ENCODE measurements at places on chromosomes 3 and 15.

GRCh38 chr3:142319094-142319493 is 93.7 kb upstream of the GK5 start:
- peak; percentile 4 for DNase-seq

DNA sequence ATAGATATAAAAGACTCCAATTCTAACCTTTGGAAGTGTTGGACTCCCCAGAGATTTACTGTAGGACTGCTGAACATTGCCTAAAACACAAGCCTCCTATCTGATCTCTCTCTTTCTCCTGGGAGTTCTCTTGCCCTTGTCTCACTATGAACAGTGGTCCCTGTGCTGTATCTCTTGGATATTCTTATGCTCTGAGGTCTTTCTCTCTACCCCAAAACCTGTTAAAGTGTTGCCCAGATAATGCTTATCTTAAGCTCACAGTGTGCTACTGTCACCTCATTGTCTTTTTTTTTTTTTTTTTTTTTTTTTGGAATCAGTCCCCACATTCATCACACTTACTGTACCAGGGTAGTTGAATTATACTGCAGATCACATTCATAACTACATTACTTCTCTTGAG is 131.0 kb upstream of the CBLB start:
- no peak for DNase-seq

DNA sequence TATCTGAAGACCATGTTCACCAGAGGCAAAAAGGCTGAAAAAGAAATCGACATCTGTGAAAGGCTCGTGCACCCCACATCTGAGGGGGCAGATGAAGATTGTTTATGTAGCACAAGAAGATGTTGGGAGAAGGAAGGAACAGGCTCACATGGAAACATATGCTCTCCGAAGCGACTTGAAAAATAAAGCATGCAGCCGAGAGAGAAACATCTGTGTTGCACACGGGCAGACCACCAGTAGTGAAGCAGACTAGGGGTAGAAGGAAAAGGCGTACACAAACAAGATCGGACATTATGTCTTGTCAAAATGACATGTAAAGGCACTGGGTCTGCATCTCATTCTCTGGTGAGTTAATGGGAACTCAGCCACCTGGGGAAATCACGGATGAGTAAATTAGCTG is 356.5 kb downstream of the ZIC4 start:
- peak; percentile 11 for DNase-seq

GRCh38 chr3:24548278-24548677 is 53.6 kb upstream of the THRB start:
- DNase-seq = no peak

DNA sequence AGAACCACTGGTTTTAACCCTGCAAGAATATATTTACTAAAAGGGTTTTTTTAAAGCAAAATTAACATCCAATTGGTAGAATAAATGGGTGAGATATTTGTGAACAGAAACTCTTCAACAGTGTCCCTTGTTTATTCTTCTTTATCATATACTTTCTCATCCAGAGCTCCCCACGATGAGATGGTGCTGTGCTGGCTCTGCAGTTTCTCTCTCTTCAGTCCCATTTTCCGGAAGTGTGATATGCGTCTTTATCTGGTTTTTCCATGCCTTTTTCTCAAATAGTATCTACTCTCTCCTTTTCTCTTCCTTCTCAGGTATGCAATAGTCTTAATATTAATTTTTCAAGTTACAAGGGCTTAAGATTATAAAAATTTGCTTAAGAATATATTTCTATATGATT is 1.5 kb downstream of the EAF2 start:
- no peak for DNase-seq

DNA sequence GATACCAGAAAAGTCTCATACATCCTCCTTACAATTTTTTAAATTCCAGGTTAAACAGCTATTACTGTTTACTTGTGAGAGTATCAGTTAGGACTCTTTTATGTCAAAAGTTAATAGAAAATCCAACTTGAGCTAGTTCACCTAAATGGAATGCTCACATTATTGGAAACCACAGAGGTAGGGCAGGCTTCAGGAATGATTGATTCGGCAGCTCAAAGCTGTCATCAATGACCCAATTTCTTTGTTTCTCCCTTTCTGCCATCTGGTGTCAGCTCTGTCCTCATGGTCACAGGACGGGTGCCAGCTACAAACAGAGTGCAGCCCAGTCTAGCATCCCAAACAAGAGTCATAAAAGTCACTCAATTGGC is 32.2 kb downstream of the CFAP20DC start:
- no peak for DNase-seq

DNA sequence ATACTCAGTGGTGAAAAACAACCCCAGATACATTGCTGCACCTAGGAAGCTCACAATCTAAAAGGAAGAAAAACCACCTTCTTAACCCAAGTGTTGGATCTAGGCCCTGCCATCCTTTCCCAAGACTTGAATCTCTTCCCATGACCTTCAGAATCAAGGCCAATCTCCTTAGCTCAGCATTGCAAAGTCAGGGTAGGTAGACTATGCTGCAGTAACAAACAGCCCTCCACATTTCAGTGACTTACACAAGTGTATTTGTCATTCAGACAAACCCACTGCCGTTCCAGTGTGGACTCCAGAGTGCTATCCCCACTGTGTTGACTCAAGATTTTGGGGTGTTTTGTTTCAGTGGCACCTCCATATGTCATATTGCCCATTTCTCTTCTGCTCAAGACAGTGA is 278.4 kb downstream of the UACA start:
- no peak for DNase-seq

GRCh38 chr3:29690686-29691353 is 409.9 kb downstream of the RBMS3 start:
- no peak for DNase-seq

- DNase-seq = no peak
These were observed 168.2 kb downstream of the MBNL1 start for GRCh38 chr3:152436707-152437590.

All from HFF-Myc (cell line).